M059J (cell line): ENCODE measurements at places on chromosomes 13 and 19. TPM values are rescaled to one million over a fixed set of nuclear protein-coding genes. Genes with fewer than 3 reads are reported as not detected.

GRCh38 chr19:38695317-38695683 is 47.9 kb downstream of the ACTN4 start:
- no peak for DNase-seq

Gene CNMD
- not detected in 2 replicates for total RNA-seq

Gene RASAL3
- 0.05 TPM in 1 of 2 replicates, not detected in the other for total RNA-seq

Gene CAMSAP3
- 0.15 TPM in 1 of 2 replicates, not detected in the other for total RNA-seq

DNA sequence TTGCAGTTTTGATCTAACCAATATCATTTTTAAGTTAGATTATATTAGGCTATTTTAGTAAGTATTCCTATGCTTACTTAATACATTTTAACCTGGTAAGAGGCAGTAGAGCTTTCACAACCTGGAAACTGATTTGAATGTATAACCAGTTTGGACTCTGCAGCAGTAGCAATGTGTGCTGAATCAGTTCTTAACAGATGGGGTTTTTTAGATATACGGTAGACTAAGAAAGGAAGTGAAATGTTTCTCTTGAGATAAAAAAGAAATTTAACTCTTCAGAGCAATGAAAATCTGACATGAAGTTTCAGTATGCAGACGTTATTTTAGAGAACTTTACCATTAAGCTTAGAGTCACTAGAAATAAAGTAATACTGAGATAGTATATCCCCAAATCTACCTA is 2.7 kb downstream of the NBEA start:
- DNase-seq = peak; percentile 5

- DNase-seq = no peak
Measured at GRCh38 chr19:18110609-18111232, 13.1 kb downstream of the MAST3 start.

Gene ZC3H13
- 5.2 and 8.0 TPM in 2 replicates for total RNA-seq

Gene MUC16
- total RNA-seq = not detected in 2 replicates

Gene MIR17HG
- total RNA-seq = 0.44 and 0.62 TPM in 2 replicates

GRCh38 chr13:97659602-97660001 is 225.6 kb downstream of the RAP2A start:
- no peak for DNase-seq

DNA sequence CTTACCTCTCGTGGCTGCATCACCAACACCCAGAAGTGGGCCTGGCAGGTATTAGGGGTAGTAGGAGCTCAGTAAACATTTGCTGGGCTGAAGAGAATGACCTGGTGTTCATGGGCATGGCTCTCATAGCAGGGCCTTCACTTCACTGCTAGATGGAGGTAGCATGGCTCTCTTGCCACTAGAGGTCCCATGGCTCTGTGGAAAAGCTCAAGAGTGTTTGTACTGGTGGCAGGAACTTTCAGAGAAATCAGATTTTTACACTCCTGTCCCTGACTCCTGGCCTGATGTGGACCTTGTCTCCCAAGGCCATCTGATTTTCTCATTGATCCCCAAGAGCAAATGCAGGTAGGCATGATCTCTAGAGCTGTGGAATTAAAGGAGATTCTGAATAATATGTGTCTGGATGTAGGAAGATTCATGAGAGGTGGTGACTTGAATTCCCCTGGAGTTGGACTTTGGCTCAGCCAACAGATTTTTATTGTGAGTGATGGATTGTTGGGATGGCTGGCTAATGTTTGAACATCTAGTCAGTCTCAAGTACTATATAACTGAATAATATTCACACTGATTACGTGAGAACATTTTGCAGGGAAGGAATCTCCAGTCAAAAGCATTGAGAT is 5.7 kb downstream of the ZNF574 start:
- peak; percentile 70 for DNase-seq

DNA sequence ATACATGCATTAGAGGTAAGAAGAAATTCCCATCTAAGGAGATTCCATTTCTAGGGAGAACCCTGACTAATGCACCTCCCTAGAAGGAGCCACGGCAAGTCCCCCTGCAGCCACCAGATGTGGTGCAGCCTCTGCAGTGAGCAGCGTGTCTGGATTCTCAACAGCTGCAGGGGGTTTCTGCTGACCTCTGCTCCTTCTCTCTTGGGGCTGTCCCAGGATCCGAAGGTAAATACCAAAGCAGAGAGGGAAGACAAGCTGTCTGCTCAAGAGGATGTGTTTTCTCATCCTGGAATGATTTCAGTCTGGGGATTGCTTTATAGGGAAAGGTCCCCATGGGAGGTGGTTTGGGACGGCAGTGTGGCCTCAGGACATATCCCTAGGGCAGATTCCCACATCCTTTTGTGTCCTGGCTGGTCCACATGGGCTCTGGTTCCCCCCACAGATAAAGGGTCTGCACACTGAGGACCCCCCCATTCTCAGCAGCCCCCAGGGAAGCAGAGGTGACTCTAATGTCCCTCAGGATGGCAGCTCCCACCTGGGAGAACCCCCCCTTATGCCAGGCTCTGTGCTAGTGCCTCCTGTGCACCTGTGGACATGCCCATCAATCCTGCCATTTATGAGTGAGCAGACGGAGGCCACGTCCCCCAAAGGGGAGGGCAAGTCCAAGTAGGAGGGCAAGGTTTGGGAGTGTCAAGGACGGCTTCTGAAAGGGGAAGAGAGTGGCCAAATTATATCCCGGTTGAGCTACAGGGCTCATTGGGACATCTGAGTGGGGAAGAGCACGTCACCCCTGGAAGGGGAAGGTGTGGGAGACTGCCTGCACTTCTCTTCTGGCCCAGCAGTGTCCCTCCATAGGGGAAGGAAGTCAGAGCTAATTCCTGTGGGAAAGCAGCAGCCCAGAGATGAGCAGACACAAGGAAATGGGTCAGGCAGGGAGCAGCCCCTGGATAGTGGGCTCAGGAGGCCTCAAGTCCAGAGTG is 10.2 kb upstream of the OR10H5 start:
- no peak for DNase-seq

- peak; percentile 65 for DNase-seq
Measured at GRCh38 chr13:20714161-20714560, 10.7 kb downstream of the IL17D start.

Gene NLRP4
- 0.05 TPM in 1 of 2 replicates, not detected in the other for total RNA-seq

GRCh38 chr19:3365836-3366752 is at the start of gene NFIC:
Gene NFIC, plus strand, starts transcription at chr19:3366583. Its CDS starts 54 bp downstream, at chr19:3366637.
- DNase-seq = peak; percentile 86

DNA sequence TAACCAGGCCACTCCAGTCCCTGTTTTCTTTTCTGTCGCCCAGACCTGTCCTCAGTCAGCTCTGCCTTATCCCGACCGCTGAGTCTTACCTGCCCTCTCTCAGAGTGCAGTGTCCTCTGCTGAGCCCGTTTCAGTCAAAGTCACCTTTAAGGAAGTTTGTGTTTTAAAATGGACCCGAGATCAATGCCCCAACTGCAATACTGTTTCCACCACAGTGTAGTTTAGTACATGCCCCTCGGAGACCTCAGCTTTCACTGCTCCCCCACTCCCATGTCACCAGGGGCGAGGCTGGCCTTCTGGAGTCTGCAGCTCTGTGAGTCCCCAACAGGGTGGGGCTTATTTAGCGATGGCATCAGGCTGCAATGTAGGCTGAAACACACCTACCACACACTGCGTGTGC is 248.4 kb upstream of the TSHZ3 start:
- DNase-seq = no peak

Gene KLK10
- not detected in 2 replicates for total RNA-seq

GRCh38 chr19:5342573-5343201 is 2.1 kb upstream of the PTPRS start:
- peak; percentile 44 for DNase-seq

DNA sequence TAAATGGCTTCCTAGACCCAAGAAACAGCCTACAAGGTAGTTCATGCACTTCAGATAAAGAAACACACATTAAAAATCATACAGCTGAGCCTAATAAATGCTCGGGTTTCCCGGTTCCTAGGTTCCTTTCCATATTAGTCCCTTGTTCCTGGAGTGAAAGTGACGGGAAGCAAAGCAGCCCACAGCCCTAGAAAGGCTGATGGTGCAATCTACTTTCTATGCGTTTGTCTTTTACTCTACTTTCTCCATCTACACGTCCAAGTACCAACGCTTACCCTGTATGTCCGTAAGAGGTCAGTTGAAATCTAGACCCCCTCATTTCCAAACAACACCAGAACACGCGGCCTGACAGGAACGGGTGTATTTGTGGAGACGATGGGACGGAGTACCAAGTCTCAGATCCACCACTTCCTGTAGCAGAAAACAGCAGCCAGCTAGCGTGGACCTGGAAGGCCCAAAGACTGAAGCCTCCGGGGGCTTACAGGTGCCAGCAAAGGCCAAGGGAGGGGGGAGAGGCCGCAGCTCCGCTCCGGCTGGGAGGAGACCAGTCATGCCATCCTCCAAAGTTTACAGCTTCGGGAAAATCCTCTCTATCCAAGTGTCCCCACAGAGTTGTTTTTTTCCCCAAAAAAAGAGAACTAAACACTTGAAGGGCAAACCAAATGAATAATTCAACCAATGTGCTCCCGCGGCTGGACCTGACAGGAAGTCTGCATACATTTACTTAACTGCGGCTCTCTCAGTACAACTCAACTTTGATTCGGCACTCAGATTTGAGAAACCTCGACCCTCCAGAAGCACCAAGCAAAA is 34.1 kb downstream of the STK24 start:
- DNase-seq = no peak

DNA sequence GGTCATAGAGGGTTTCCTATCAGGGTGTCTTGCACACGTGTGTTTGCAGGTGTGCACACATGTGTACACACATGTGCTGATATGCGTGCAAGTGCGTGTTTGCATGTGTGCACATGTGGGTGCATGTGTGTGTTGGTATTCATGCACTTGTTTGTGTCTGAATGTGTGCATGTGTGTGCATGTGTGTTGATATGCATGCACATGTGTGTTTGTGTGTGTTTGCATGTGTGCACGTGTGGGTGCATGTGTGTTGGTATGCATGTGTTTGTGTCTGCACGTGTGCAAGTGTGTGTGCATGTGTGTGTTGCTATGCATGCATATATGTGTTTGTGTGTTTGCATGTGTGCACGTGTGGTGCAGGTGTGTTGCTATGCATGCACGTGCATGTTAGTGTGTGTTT is 150.5 kb downstream of the SOX1 start:
- no peak for DNase-seq

Gene ZNF175
- 4.5 and 7.1 TPM in 2 replicates for total RNA-seq

- DNase-seq = peak; percentile 6
Measured at GRCh38 chr13:51435002-51435578, 17.7 kb downstream of the INTS6 start.

Gene ATP7B
- total RNA-seq = 0.52 and 0.94 TPM in 2 replicates

Gene KLK5
- not detected in 2 replicates for total RNA-seq

Gene ZBTB32
- not detected in 2 replicates for total RNA-seq

- DNase-seq = peak; percentile 23
Measured at GRCh38 chr13:112931028-112931934, 37.7 kb upstream of the MCF2L start.

- DNase-seq = peak; percentile 18
Measured at GRCh38 chr13:84366506-84366905, 484.2 kb upstream of the SLITRK1 start.

GRCh38 chr19:1672038-1672768 is 19.8 kb upstream of the TCF3 start:
- peak; percentile 34 for DNase-seq

Gene LRG1
- 0.64 TPM in 1 of 2 replicates, not detected in the other for total RNA-seq

DNA sequence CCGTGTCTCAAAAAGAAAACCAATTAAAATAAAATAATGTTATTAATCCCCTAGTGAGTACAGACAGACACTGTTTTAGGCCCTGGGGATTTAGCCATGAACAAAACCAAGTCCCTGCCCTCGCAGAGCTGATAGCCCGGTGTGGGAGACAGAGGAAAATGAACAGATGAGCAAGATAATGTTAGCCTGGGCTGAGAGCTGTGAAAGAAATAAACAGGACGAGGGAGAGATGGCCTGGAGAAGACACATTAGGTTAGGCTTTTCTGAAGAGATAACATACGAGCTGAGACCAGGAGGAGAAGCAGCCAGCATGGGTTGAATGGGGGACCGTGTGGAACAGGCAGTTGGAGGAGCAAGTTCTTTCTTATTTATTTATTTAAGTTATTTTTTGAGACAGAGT is 9.0 kb downstream of the RELB start:
- no peak for DNase-seq

GRCh38 chr13:26759907-26760831 is at the start of gene GPR12:
Gene GPR12, minus strand, starts transcription at chr13:26760786. Its CDS starts 959 bp downstream, at chr13:26759827.
- peak; percentile 8 for DNase-seq

Gene IFNL1
- 1.3 TPM in 1 of 2 replicates, not detected in the other for total RNA-seq

DNA sequence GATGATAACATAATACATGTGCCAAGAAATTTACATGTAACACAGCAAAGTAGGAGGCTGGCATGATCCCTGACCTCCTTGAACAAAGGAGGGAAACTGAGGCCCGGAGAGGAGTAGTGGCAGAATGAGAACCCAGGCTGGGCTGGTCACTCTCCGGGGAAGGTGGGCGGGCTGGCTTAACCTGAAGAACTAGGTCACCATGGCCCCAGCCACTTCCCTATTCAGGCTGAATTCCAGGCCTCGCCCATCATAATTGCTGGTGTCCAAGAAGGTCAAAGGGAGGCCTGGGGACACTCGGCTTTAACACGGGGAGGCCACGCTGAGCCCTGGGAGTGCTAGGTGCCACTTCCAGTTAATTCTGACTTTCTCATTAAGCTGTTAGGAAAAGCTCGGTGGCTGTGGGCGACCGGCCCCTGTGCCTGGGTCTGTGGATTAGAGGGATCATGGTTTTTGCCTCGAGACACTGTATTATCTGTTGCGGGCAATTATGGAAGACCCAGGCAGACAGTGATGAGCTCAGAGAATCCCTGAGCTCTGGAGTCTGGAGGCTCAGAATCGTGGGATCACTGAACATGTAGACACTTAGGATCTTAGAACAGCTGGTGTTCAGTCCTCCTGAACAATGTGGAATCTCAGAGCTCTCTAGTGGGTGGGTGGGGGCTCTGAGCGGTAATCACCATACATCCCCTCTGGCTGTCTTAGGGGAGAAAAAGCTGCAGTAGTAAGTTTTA is 5.0 kb upstream of the TINCR start:
- DNase-seq = no peak

Gene ZNF814
- total RNA-seq = 0.64 and 2.2 TPM in 2 replicates

- DNase-seq = no peak
Measured at GRCh38 chr13:28967029-28967915, 147.1 kb downstream of the MTUS2 start.

Gene IFNL3
- not detected in 2 replicates for total RNA-seq

- peak; percentile 87 for DNase-seq
Measured at GRCh38 chr19:43463381-43464133, 1.9 kb downstream of the LYPD3 start.

DNA sequence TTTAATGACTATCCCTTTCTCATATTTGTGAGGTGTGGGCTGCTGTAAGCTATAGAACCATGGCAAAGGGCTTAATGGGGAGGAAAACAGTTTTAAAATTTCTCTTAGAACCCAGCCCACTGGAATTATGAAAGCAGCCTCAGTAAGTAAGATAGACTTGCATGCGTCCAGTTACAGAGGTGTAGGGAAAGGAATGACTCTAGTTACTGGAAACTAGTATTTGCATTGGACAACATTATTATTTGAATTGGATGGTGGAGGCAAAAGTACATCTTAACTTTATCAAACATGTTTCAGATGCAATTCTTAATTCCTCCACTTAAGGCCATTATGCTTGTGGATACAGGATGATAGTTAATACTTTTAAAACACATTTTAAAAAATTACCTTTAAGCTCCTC is 292.9 kb downstream of the SPRY2 start:
- DNase-seq = no peak
